ENCODE measurements at places on chromosomes 3 and 15. TPM values are rescaled to one million over a fixed set of nuclear protein-coding genes. Genes with fewer than 3 reads are reported as not detected.

- H3K27me3 ChIP-seq: no peaks in the 10 kb centered on the region
- H3K36me3 ChIP-seq: no peaks in the 10 kb centered on the region
- no peak overlapping the region for H3K4me3 ChIP-seq
- H3K27ac ChIP-seq: no peak overlapping the region
- no peak for DNase-seq
Observed at GRCh38 chr15:85388566-85389305, 8.3 kb downstream of the AKAP13 start.

GRCh38 chr3:150626148-150626930 is 23.2 kb downstream of the SELENOT start:
- no peak for DNase-seq
- H3K27ac ChIP-seq: no peak overlapping the region
- no peaks in the 10 kb centered on the region for H3K27me3 ChIP-seq
- H3K4me1 ChIP-seq: no peaks in the 10 kb centered on the region
- peaks cover 43% of the 10 kb centered on the region for H3K36me3 ChIP-seq

- no peaks in the 10 kb centered on the region for H3K27me3 ChIP-seq
- H3K4me3 ChIP-seq: no peak overlapping the region
- no peaks in the 10 kb centered on the region for H3K36me3 ChIP-seq
Observed at GRCh38 chr3:181920409-181920808, 208.7 kb downstream of the SOX2 start.

- H3K36me3 ChIP-seq: no peaks in the 10 kb centered on the region
- H3K27me3 ChIP-seq: no peaks in the 10 kb centered on the region
- DNase-seq: no peak
- no peaks in the 10 kb centered on the region for H3K4me1 ChIP-seq
- no peak overlapping the region for H3K4me3 ChIP-seq
- no peak overlapping the region for H3K27ac ChIP-seq
Observed at GRCh38 chr3:172666181-172666872, 44.5 kb downstream of the NCEH1 start.

DNA sequence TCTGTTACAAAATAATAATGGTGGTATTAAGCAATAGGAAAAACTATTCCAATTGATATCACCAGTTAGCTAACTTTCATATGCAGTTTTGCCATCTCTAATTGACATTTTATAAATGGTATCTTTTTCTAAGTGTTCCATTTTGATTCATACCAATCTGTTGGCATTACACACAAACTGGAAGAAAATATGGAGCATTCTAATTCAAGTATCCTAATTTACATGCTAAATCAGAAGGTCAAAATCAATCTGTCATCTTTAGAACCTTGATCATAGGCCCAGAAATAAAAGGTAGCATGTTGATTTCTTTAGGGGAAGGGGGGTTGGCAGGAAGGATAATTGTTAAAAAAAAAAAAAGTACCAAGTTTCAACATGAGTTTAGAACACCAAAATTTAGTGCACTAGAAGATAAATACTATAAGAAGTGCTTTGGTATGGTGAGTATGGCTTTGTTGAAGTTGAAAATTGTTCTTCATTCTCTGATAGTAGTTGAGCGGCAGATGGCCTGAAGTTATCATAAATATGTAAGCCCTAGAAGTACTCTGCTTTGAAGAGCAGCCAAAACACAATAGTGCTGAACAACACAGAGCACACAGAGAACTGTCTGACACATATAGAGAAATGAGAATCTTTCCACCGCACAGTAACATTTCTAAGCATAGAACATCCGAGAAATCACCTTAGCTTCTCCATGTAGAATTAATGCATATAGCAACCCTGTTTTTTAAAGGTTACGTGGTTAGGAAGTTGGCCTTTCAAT is 130.1 kb downstream of the TAFA4 start:
- H3K4me3 ChIP-seq: no peak overlapping the region
- no peak for DNase-seq
- no peaks in the 10 kb centered on the region for H3K27me3 ChIP-seq

DNA sequence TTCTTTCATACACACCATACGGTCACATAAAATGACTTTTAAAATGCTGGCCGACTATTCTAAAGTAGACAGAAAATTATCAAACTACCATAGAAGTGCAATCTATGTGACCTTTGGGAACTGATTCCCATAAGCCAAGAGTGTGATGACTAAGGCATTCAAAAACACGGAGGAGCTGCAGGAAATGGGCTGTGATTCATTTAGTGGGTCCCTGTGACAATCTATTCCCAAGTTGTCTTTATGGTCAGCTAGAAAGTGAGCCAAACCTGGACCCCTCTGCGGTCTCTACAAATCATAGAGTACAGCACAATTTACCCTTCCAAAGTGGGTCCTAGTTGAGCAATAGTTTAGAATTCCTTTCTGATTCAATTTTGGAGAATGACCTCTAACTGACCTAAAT is 251.5 kb upstream of the CBLB start:
- H3K4me3 ChIP-seq: no peak overlapping the region
- H3K27ac ChIP-seq: no peak overlapping the region
- DNase-seq: no peak

- no peaks in the 10 kb centered on the region for H3K4me1 ChIP-seq
- H3K36me3 ChIP-seq: no peaks in the 10 kb centered on the region
- DNase-seq: no peak
- H3K4me3 ChIP-seq: no peak overlapping the region
Observed at GRCh38 chr15:60118146-60118545, 114.0 kb downstream of the FOXB1 start.

- H3K27ac ChIP-seq: no peak overlapping the region
- no peak for DNase-seq
- no peaks in the 10 kb centered on the region for H3K36me3 ChIP-seq
Observed at GRCh38 chr3:27573780-27574437, 89.7 kb upstream of the SLC4A7 start.

CAMKV gene
- total RNA-seq: 0.14 TPM

PRTG gene
- 0.99 TPM for total RNA-seq

FGD5 gene
- 2.0 TPM for total RNA-seq
